ENCODE measurements at places on chromosomes 2 and 18.

- H3K36me3 ChIP-seq = no peaks in the 10 kb centered on the region
- no peak overlapping the region for H3K4me3 ChIP-seq
These were observed 1490.2 kb upstream of the SLC39A10 start for GRCh38 chr2:194166818-194167217.

GRCh38 chr2:102264952-102265351, 46.4 kb upstream of the IL1RL1 start:
- peaks cover 83% of the 10 kb centered on the region for H3K27me3 ChIP-seq
- no peak overlapping the region for H3K27ac ChIP-seq
- no peak overlapping the region for H3K4me3 ChIP-seq
- no peaks in the 10 kb centered on the region for H3K36me3 ChIP-seq

- H3K4me3 ChIP-seq = no peak overlapping the region
- peaks cover 80% of the 10 kb centered on the region for H3K27me3 ChIP-seq
- H3K36me3 ChIP-seq = no peaks in the 10 kb centered on the region
- no peak overlapping the region for H3K27ac ChIP-seq
- no peak for DNase-seq
These were observed 20.5 kb downstream of the CFAP65 start for GRCh38 chr2:219020604-219021365.

GRCh38 chr2:36338827-36339145, 16.8 kb upstream of the CRIM1 start:
- H3K36me3 ChIP-seq = no peaks in the 10 kb centered on the region
- peak; percentile 55 for DNase-seq
- no peaks in the 10 kb centered on the region for H3K27me3 ChIP-seq
- no peak overlapping the region for H3K4me3 ChIP-seq

- peak overlapping the region; percentile 84 for H3K27ac ChIP-seq
- H3K4me3 ChIP-seq = peak overlapping the region; percentile 94
- H3K36me3 ChIP-seq = peaks cover 9% of the 10 kb centered on the region
- DNase-seq = peak; percentile 10
These were observed 746 bp upstream of the POLR1B start for GRCh38 chr2:112541315-112542122.

GRCh38 chr2:30249354-30249753, 18.0 kb downstream of the LBH start:
- no peak overlapping the region for H3K4me3 ChIP-seq
- H3K27ac ChIP-seq = no peak overlapping the region
- DNase-seq = no peak
- no peaks in the 10 kb centered on the region for H3K36me3 ChIP-seq
- peaks cover 1% of the 10 kb centered on the region for H3K4me1 ChIP-seq
- no peaks in the 10 kb centered on the region for H3K27me3 ChIP-seq

DNA sequence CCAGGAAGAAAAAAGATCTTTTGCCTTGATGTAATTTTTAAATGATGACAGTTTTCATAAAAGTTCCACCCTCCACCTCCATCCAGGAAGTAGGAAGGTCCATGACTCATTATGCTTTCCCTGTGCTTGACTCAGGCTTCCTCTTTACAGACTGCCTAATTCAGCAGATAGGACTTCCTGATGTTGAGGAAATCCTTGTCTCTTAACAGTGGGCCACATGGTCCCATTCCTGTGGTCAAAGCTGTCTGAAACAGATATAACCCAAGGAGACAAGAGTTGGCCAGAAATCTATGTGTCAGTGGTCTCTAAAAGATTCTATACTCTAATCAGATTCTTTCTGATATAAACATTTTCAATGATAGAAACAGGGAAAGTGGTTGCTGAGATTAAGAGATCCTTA, 119.1 kb downstream of the BAZ2B start:
- H3K4me3 ChIP-seq = no peak overlapping the region
- H3K36me3 ChIP-seq = no peaks in the 10 kb centered on the region
- peak; percentile 96 for DNase-seq
- peak overlapping the region; percentile 15 for H3K27ac ChIP-seq
- H3K4me1 ChIP-seq = no peaks in the 10 kb centered on the region

- DNase-seq = no peak
- H3K36me3 ChIP-seq = no peaks in the 10 kb centered on the region
- no peaks in the 10 kb centered on the region for H3K27me3 ChIP-seq
These were observed 108.5 kb upstream of the COL3A1 start for GRCh38 chr2:188865681-188866080.

DNA sequence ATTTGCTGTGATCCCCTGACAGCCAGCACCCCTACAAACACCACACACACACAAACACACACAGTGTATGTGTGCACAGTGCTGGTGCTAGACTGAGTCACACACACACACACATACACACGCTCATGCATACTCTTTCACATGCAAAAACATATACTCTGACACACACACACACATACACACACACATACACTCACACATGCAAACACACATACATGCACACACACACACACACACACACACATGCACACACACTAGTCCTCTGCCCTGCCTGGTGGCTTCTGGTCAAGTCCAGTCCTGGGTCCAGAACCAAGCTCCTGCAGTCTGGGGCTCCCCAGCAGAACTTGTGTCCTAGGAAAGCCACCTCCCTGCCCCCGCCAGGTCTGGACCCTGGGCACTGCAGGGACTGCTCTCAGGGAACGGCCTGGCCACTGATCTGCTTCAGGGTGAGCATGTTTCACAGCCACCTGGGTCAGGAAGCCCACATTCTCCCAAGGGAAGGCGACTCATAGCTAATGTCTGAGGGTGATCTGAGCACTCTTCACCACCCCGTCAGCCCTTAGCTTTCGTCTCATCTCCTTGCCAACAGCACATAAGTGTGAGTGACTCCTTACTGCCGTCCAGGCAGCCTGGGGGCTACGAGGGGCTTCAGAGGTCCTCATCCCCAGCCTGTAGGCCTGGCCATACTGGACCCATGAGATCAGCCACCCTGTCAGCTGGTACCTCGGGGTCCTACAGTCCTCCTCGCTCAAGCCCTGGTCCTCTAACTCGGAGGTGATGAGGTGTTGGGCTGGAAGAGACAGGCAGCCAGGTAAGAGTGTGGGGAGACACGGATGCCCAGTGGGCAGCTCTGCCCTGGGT, 88.1 kb downstream of the MCFD2 start:
- no peaks in the 10 kb centered on the region for H3K27me3 ChIP-seq
- peak; percentile 61 for DNase-seq
- peaks cover 27% of the 10 kb centered on the region for H3K4me1 ChIP-seq
- peak overlapping the region; percentile 29 for H3K4me3 ChIP-seq
- H3K27ac ChIP-seq = no peak overlapping the region

DNA sequence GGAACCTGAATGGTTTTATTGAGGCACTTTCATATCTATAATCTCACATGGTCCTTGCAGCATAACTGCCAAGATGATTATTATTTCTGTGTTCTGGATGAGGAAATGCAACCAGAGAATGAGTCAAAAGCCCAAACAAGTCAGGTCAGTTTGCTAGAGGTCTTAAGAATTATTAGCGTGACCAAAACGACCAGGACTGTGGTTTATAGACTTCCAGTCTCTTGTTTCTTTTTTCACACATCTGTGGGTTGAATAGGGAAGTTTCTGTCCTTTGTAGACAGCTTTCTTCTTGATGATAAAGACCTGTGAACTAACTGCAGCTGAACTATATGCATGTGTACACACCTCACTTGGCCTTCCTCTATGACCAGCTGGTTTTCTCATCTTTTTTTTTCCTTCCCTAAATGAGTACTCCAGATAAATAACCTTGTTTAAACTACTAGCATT, 13.9 kb downstream of the ADAM23 start:
- H3K36me3 ChIP-seq = no peaks in the 10 kb centered on the region
- DNase-seq = no peak
- no peaks in the 10 kb centered on the region for H3K4me1 ChIP-seq
- no peak overlapping the region for H3K27ac ChIP-seq
- H3K27me3 ChIP-seq = peaks cover 7% of the 10 kb centered on the region

DNA sequence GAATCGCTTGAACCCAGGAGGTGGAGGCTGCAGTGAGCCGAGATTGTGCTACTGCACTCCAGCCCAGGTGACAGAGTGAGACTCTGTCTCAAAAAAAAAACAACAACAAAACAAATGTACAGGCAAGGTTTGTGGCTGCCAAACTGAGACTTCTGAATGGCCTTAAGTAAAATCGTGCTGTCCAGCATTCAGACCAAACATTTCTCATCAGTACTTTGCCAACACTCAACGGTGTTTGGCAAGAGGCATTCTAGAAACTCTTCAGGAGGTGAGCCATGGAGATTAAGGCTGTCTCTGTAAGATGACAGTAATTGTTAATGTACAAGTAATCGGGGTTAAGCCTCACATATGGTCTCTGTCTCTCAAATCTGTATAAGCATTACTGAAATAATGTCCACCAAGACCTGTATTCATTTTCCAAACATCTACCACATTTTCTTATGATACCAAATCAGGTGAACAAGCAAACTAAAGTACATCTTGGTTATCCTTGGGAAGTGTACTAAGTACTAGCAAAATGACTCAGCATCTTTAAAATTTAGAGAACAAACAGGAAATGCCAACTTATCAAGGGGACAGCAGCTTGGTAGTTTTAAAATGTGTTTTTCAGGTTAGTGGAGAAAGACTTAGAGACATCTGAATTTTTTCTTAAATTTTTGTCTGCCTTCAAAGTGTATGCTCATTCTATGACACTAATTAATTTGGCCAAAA, 29.3 kb downstream of the SERPINE2 start:
- H3K4me1 ChIP-seq = peaks cover 2% of the 10 kb centered on the region
- DNase-seq = peak; percentile 58
- H3K4me3 ChIP-seq = no peak overlapping the region
- peaks cover 3% of the 10 kb centered on the region for H3K36me3 ChIP-seq
- H3K27ac ChIP-seq = no peak overlapping the region

- DNase-seq = no peak
- H3K4me3 ChIP-seq = no peak overlapping the region
- H3K27me3 ChIP-seq = peaks cover 18% of the 10 kb centered on the region
- H3K36me3 ChIP-seq = no peaks in the 10 kb centered on the region
- H3K27ac ChIP-seq = no peak overlapping the region
- H3K4me1 ChIP-seq = no peaks in the 10 kb centered on the region
These were observed 97.2 kb upstream of the FAM136A start for GRCh38 chr2:70399046-70399445.

Measured in mesenchymal stem cell (in vitro differentiated cells and primary cell).